ENCODE measurements at places on chromosomes 12 and 14.

DNA sequence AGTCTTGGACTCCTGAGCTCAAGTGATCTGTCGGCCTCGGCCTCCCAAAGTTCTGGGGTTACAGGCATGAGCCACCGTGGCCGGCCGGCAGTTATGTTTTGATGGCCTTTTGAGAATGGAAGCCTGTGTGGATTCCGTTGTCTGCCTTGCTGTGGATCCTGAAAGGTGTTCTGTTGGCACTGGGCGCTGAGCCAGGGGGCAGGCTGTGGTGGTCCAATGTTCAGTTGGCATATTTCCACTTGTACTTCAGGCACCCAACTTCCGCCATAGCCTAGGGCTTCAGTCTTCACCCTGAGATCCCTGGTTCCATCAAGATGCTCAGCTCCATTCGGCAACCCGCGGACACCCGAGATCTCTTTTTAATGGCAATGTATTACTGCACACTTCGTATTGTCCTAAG lies 6.3 kb upstream of the RPLP0 start:
- DNase-seq = no peak

- DNase-seq = no peak
These were observed 1.5 kb downstream of the FKBP4 start for GRCh38 chr12:2796187-2796666.

GRCh38 chr14:50402965-50403364 lies 6.3 kb upstream of the CDKL1 start:
- no peak for DNase-seq

GRCh38 chr14:50901361-50901760 lies 29.5 kb downstream of the ABHD12B start:
- DNase-seq = no peak

GRCh38 chr12:82874945-82875344 lies 188.2 kb downstream of the TMTC2 start:
- DNase-seq = no peak

DNA sequence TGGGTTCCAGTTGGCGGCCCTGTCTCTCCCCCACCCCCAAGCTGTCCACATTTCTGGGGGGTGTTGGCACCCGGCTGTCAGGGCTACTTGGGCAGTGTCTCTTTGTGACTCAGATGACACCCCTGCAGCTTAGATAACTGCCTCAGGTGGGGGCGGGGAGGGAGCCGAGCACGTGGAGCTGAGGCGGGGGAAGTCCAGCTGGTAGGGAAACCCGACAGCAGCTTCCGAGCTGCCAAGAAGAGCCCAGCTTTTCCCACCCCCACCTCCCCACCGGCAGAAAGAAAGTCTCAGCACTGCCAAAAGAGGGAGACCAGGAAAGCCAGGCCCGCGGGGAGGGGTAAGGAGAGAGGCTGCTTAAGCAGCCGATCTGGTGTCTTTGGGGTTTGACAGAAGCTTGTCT lies 1.4 kb downstream of the LRTM2 start:
- DNase-seq = no peak

DNA sequence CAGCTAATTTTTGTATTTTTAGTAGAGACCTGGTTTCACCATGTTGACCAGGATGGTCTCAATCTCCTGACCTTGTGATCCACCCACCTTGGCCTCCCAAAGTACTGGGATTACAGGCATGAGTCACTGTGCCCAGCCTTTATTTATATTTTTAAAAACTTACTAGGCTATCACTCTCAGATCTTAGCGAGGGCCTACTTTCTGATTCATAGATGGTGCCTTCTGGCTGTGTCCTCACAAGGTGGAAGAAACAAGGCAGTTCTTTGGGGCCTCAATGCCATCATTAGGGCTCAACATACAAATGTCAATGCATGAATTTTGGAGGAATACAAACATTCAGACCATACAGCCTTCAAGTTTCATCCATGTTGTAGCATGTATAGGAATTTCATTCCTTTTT lies 2.4 kb upstream of the DGLUCY start:
- no peak for DNase-seq

GRCh38 chr14:24695265-24696241 lies 61.6 kb upstream of the GZMB start:
- peak; percentile 35 for DNase-seq

- no peak for DNase-seq
These were observed 12.1 kb downstream of the SERPINA1 start for GRCh38 chr14:94376108-94376975.

- DNase-seq = peak; percentile 20
These were observed 4.5 kb downstream of the DAO start for GRCh38 chr12:108884116-108885012.

DNA sequence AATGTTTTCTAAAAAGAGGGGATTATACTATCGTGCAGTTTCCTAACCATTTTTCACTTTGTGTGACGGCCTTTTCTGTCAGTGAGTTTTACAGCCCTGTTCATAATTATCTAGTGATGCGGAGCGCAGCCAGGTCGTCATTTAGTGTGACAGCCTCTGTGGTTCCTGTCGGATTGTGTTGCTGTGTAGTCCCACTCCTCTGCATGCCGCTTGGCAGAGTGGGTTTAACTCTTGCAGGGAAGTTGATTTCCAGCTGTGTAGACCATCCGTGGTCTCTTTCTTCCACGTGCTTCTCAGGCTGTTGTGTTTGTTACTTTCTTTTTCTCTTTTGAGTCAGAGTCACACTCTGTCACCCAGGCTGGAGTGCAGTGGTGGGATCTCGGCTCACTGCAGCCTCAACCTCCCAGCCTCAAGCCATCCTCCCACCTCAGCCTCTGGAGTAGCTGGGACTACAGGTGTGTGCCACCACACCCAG lies 8.6 kb downstream of the RAN start:
- DNase-seq = peak; percentile 38

GRCh38 chr12:64171715-64172114 lies 50.4 kb downstream of the KICS2 start:
- DNase-seq = no peak

DNA sequence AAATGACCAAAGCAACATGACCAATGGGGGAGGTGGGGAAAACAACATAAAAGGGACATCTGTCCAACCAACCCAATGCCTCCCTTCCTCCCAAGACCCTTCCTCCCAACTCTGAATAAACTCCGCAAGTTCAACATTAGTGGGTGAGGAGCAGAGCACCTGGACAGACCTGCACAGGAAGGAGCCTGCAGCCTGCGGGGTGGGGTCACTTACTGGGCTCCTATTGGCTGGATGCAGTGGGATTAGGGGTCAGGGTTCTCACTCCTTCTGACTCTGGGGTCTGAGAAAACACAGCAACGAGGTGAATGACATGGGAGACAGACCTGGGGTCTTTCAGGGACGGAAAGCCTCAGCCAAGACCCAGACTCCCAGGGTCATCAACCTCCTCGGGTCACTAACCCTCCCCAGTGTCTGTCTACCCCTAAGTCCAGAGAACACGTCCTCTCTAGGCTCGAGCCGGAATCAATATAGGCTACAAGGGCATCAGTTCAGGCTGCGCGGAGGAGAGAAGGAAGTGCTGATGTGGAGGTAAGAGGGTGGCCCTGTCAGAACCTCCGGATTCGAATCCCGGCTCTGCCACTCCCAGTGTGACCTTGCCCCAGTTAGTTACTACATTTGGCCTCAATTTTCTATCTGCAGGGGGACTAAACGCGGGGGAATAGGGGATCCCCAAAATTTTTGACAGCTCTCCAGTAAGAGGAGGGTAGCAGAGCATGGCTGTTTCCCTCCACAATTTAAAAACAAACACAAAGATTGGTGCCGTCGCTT lies 860 bp downstream of the NDRG2 start:
- DNase-seq = no peak

DNA sequence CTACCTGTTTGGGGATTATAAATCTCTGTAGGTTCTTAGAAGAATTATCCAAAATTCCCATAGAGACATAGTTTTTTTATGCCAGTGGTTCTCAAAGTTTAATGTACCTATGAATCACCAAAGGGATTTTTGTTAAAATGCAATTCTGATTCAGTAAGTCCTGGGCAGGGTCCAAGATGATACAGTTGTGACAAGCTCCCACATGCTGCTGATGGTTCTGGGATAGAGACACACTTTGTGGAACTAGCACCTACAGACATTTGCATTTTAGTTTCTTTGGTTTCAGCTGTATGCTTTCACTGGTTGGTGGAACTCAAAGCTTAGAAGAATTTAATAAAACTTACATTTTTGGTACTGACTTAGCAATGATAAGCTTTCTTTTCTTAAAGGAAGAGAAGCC lies 80.4 kb downstream of the PTCSC3 start:
- no peak for DNase-seq

DNA sequence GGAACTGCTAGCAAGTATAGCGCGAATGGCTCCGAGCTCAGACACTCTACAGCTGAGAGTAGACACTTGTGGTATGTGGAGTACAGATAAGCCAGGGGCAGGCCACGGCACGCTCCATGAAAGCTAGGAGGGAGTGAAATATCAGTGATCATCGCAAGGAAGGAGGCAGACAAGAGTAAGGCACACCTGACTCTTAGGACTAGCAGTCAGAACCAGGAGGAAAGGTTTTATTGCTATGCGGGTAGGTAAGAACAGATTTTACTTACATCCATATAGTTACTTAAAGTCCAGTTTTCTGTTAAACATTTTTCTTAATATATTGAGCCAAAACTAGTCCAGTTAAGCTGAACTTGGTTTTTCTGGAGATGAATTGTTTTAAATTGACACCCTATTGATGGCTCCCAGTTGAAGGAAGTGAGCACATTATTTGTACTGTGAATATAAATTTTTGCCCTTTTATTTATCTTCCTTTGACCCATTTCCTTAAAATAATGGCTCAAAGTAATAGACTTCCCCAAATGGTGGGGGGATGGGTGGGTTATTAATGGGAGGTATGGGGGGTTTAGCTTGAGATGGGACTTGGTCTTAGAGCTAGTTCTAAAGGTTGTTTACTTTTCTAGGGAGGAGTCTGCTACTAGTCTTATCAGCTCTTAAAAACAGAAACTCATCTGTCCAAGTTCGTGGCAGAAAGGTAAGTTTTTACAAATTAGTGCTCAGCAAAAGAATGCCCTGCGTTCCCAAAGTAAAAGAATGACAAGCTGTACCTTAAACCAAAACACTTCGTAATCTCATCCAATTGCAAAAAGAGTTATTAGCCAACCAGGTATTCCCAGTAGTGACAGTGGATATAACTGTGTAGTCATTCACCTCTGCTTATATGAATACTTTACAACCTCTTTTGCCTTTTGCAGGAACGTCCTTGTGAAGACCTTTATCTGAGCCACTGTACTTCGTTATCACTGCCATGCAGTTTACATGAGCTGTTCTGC lies 5.8 kb downstream of the HNRNPA1 start:
- DNase-seq = no peak

GRCh38 chr12:107653519-107653918 lies 32.1 kb upstream of the PWP1 start:
- DNase-seq = no peak

- DNase-seq = no peak
These were observed 62.3 kb downstream of the ATXN7L3B start for GRCh38 chr12:74599932-74600331.

DNA sequence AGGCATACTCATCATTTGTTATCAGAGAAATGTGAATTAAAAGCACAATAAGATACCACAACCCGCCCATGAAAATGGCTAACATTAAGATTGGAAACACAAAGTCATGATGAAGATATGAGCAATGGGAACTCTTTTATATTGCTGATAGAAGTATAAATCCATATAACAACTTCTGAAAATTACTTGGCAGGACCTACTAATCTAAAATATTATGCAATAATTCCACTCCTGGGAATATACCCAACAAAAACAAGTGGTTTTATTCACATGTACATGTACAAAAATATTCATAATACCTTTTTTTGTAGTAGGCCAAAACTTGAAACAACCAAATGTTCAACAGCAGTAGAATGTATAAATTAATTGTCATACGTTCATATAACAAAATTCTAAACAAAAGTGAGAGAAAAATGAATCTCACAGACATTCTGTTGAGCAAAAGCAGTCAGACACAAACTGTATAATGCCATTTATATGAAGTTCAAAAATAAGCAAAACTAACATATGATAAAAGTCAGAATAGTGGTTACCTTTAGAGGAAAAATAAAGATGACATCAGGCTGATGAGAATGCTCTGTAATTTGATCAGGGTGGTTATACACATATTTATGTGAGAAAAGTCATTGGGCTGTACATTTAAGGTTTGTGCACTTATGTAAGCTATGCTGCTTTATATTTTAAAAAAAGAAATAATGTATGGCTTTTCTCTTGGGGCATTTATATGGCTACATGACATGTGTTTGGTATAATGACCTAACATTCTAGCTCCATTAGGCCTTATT lies 309.2 kb upstream of the KITLG start:
- no peak for DNase-seq

- no peak for DNase-seq
These were observed 55.6 kb upstream of the ACTN1 start for GRCh38 chr14:69034612-69035262.

GRCh38 chr12:70418101-70418500 lies 52.0 kb downstream of the KCNMB4 start:
- no peak for DNase-seq

DNA sequence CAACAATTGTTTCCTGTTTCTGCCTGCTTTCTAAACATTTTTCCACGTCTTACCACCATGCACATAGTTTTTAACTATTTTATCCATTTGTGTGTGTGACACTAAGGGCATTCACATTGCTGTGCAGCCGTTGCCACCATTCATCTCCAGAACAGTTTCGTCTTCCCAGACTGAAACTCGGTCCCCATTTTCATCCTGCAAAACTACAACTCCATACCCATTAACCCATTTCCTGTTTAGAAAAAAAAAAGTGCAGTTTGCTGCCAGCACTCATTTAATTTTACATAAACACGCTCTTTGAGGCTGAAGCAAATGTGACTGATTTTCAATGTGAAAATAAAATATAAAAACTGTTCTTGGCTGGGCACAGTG lies 15.5 kb downstream of the UBC start:
- DNase-seq = no peak

- no peak for DNase-seq
These were observed 14.9 kb downstream of the GIT2 start for GRCh38 chr12:109981311-109981710.

Data from GM06990 (cell line).